ENCODE measurements at places on chromosomes 12 and 14.

GRCh38 chr14:81473456-81474147 lies 60.1 kb downstream of the SEL1L start:
- no peak for DNase-seq

GRCh38 chr12:46410495-46410894 lies 37.9 kb upstream of the SLC38A2 start:
- no peak for DNase-seq

GRCh38 chr12:132554845-132555630 lies 55.3 kb downstream of the LRCOL1 start:
- DNase-seq = no peak

- DNase-seq = no peak
These were observed 147.9 kb upstream of the PKP2 start for GRCh38 chr12:33044447-33044846.

- DNase-seq = no peak
These were observed 203.1 kb downstream of the ITPR2 start for GRCh38 chr12:26629864-26630263.

DNA sequence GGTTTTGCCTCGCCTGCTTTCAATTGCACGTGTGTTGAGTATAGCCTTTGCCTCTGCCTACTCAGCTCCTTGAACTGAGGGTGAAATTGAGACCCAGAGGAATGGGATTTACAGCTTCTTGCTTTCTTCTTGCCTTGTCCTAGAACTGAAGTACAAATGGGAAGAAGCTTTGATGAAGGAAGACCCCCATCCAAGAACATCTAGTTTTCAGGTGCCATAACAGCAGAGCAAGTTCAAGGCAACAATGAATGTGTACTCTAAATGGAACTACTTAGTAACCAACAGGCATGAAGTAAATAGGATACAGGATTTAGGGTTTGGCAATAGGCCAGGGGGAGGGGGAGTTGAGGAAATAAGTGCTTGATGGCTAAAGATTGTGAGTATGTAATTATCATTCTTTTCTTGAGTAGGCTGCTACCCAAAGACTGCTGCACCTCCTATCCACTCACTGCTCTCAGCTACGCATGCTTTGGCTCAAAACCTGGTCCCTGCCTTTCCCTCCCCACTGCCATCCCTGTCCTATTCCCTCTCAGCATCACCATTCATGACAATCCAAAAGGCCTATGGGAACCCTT lies 2.1 kb downstream of the GPX2 start:
- DNase-seq = no peak

GRCh38 chr12:63521706-63522105 lies 146.6 kb downstream of the DPY19L2 start:
- no peak for DNase-seq

- no peak for DNase-seq
These were observed 1206.0 kb upstream of the TMEM132C start for GRCh38 chr12:127060933-127061332.
